ENCODE measurements at places on chromosomes 1 and 21.

GRCh38 chr1:155181371-155182051 is 7.9 kb downstream of the TRIM46 start:
- no peak for DNase-seq

DNA sequence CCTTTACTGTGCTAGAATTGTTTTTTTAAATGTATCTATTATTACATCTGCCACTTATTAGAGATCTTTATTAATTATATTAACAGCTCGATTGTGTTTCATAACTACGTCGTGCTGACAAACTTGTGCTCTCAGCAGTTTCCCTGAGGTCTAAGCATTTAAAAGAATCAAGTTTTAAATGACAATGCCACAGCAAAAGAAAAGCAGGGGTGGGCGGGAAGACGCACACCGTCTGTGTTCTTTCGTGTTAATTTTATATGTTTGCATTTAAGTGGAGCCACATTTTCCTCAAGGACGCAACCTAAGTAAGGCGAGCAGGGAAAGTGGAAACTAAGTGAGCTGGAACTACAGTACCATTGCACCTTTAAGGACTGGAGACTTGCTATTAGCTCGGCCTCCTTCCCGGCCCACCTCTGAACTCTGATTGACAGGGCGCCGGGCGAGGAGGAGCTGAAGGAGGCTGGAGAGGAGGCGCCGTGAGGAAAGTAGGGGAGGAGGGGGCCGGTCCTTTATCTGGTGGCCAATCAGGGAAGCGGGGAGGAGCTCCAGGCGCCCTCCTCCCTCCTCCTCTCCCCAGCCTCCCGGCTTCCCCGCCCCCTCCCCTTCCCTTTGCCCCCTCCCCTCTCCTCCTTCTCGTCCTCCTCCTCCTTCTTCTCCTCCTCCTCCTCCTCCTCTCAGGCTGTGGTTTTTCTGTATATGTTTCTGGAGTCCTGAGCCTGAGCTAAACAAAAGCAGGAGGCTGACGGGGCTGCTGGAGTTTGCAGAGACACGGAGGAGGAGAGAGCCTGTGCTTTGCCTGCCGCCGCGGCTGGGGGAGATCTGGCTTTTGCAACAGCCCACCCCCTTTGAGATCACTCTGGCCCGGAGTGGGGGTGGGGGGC is at the start of gene PBX1:
TSS of gene PBX1 (plus strand) at position 724 of the 881 bp plus-strand sequence.
- peak; percentile 95 for DNase-seq

DNA sequence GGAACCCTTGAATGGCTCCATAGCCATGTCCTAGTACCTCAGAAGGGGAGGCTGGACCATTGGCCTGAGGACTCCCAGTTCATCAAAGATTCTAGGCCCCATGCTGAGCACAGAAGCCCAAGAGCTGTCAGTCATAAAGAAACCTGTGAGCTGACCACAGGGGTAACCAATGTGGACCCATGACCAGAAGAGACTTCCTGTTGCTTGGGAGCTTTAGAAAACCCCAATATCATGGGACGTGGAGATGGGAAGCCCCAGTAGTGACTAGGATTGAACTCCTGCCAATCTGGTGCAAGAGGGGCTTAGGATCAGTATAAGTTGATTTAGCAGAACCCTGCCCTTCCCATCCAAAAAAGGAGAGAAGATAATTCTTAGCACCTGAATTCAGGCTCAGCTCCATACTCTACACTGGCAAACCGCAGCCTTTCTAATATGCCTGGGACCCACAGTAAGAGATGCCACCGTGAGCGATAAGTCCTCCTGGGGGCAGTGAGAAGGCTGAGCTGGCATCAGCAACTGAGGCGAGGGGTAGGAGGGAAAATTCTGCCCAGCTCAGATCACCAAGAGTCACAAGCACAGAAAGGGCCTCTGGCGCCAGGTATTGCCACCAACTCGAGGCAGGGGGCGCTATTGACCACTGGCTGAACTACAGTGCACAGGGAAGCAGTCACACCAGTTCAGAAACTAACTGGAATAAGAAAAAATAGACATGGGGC is 108.9 kb downstream of the CAPN8 start:
- peak; percentile 21 for DNase-seq

DNA sequence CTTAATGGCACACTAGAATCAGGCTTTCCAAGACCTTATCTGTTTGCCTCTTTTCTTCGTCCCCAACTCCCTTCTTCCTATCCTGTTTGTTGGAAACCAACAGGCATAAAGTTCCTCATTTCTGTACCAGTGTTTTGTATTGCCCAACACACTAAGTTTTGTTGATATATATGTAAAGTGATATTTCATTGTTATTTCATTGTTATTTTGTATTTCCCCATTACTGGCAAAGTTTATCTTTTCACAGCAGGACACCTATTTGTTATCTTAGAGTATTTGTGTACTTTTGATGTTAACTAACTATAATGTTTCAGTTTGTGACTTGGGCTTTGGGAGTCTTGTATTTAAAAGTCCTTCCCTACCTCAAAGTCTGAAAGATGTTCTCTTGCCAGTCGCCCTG is 27.1 kb downstream of the FAM20B start:
- no peak for DNase-seq

- no peak for DNase-seq
These were observed 2.7 kb downstream of the PLEKHA6 start for GRCh38 chr1:204356997-204357396.

GRCh38 chr21:44583089-44583799 is 2.8 kb upstream of the KRTAP10-5 start:
- DNase-seq = no peak

DNA sequence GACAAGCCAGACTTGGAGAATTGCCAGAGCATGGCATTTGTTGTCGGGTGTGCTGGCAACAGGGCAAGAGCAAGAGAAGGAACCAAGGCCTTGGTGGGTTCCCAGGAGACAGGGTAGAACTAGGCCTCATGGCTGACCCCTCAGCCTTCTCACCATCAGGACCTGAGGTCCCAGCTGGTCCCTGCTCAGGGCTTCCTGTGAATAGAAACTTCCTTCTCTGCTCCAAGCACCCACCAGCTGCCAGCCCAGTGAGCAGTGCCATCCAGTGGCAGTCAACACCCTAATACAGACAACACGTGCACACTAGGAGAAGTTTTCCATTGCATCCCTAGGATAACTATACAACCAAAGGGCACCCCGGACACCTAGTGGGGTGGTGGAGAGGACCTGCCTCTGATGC is 22.8 kb downstream of the S100A6 start:
- DNase-seq = no peak

All from LHCN-M2 (cell line).